ENCODE measurements at places on chromosomes 2 and 18.

- no peak for DNase-seq
Measured at GRCh38 chr18:73232933-73233332, 365.1 kb upstream of the NETO1 start.

DNA sequence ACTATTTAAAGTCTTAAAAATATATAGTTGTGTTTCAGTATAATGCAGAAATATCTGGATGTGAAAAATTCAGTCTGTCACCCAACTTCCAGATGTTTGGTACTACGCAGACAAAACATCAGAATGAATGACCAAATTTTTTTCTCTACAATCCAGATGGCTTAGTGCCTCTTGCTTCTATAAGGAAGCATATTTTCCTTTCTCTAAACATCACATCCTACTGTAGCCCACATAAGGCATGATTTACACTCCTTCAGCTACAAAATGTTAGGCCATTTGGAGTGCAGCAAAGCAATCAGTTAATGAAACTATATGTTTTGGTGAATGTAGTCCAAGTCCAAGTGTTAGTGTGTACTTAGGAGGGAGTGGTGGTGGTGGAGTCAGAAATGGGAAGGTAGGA lies 162.9 kb upstream of the SIX2 start:
- no peak for DNase-seq

DNA sequence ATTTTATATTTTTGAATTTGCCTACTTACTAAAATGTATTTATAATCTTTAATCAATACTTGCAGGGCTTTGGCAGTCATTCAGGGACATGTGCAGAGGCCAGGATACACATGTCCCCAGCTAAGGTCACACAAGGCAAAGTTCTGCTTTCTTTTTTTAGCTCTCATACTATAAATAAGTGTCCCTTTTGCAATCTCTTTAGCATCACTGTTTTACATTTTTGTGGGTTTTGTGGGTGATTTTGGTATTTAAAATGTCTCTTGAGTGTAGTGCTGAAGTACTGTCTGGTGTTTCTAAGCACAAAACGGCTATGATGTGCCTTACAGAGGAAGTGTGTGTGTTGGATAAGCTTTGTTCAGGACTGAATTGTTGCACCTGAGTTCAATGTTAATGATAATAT lies 309.0 kb upstream of the GULP1 start:
- no peak for DNase-seq

- no peak for DNase-seq
Measured at GRCh38 chr2:48693066-48693465, 62.5 kb downstream of the LHCGR start.

DNA sequence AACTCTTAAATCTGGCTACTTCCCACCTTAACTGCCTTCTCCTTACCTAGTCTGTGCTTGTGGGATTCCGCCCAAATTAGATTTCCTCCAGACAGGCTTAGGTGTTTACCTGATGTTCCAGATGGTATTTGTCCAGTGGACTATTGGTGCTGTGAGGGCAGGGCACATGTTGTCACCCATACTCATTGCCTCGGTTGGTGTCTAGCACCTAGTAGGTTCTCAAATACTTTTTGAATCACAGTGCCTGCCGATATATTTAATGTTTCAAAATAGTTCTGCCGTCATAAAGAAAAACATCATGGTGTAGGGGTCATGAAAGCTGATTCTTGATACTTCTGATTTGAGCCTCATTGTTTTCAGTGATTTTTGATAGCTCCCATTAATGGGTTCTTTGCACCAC lies 1.1 kb downstream of the SEPTIN2 start:
- DNase-seq, result no peak

All from NCI-H1105 (cell line).